NCI-H1930 (cell line): ENCODE measurements at places on chromosomes 1 and 21.

GRCh38 chr1:24966724-24967346 is 36.8 kb upstream of the RUNX3 start:
- no peak for DNase-seq

DNA sequence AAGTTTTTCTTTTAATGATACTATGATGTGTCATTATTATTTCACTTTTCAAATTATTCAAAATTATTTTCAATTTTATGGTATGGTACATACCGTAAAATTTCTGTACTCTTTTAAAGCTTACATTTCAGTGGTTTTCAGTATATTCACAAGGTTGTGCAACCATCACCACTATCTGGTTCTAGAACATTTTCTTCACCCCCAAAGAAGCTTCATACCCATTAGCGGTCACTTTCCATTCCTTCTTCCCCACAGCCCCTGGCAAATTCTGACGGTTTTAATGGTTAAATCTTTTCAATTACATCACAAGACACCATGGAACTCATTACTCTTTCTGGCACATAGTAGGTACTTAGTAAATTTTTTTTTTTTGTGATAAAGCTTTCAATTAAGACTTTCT is 22.8 kb upstream of the ATP5PO start:
- DNase-seq = no peak

DNA sequence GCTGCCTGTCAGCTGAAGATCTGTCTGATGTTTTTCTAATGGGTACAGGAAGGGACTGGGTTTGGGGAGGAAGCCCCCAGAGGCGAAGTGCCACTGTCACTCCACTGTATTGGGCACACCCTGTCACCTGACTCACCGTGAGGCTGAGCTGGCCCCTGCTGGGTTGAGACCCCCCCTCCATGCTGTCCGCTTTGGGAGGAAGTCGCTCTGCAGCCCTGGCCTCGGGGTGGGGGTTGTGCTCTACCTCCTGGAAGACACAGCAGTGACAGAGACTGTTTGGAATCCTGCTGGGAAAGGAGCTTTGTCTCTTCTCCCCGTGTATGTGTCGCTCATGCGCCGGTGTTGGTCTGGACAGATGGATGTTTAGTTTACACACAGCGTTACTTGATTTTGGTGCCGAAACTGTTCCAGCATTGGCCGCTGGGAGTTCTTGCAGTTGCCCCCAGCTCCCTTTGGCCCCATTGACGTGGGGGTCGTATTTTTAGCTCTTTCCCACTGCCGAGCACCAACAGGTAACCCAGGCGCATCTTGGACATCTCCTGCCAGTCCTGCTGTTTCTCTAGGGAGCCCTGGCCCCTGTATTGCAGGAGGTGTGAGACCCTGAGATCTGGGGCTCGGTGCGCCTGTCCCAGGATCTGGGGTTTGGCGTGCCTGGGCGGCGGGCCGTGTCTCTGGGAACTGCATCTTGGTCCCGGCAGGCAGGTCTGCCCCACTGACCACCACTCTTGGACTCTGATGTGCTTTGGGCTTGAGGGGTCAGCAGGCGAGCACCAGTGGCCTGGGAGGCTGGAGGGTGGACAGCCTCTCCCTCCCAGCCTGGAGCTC is 30.3 kb downstream of the SLX9 start:
- DNase-seq = no peak

- no peak for DNase-seq
These were observed 10.6 kb downstream of the FCMR start for GRCh38 chr1:206911064-206911663.

DNA sequence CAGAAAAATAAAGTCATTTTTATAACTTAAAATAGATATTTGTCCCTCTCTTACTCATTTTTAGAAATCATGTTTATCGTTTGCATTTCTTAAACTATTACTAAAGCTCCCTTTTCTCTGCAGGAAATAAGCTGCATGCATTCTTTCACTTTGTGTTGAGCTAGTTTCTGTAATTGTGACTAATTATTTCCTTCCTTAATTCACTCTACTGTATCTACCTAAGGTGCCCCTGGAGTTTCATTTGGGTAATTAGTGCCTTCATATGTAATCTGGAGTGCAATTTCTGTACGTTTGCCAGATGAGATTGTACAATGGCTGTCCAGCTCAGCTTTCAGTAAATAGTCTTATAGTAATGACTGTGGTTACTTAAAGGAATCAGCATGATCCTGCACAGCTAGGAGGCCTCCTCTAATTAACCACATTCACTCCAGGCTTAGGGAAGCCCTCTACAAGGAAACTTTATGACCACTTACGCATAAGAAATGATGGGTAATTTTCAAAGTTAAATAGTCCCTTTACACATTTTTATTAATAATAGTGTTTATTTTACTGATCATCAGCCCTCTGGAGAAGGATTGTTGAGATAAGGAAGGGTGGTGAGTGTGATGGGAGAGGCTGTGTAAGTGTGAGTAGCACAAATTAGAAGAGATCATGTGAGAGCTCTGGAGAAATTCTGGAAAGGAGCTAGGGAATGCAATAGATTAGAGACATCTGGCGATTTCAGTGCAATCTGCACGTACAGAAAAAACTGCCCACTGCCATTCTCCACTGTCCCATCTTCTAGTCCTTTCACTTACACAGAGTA is 86.8 kb downstream of the LRRC8C start:
- peak; percentile 60 for DNase-seq

- DNase-seq = no peak
These were observed 31.0 kb downstream of the KIF21B start for GRCh38 chr1:200992382-200993048.

DNA sequence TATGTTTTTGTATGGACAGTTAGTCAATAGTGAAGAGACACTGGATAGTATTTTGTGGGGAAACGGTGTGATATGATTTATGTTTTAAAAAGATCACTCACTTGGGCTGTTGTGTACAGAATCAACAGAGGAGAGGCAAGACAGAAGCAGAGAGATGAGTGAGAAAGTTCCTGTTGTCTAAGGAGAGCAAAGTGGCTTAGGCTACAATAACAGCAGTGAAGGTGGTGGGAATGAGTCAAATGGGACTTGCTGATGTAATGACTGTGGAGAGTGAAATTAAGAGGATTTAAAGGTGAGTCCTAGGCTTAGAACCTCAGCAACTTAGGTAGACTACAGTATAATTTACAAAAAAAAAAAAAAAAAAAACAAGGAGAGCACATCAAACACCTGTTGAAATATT is 169.2 kb upstream of the HP1BP3 start:
- no peak for DNase-seq

- no peak for DNase-seq
These were observed 24.6 kb downstream of the PODN start for GRCh38 chr1:53086491-53087070.
